ENCODE measurements at places on chromosomes 2 and 18.

- no peak for DNase-seq
Measured at GRCh38 chr2:59177748-59178147, 936.6 kb upstream of the FANCL start.

GRCh38 chr2:185278761-185279160 is 459.8 kb upstream of the FSIP2 start:
- DNase-seq, result no peak

DNA sequence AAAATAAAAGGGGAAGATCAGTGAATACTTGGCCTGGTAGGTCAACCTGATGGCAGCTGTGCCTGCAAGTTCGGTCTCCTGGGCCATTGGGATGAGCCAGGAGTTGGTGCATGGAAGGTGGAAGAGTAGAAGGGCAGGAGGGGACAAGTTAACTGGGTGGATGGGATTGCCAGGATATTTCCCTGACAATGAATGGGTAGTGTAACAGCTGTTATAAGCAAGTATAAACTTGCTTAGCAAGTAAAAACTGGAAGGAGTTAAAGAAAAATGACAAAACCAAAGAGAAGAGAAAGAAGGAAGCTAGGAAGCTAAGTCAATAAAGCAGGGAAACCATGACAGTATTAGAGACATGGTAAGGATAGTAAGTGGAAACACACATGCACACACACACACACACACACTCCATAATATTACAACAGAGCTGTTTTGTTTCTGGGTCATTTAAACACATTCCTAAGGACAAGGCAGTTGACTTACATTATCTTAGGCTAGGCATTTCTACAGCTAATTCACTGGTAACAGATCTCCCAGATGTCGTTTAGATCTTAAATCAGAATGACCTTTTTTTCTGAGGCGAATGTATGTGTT is 29.7 kb downstream of the MEP1B start:
- DNase-seq, result no peak

- no peak for DNase-seq
Measured at GRCh38 chr2:19156646-19157045, 201.8 kb downstream of the OSR1 start.

DNA sequence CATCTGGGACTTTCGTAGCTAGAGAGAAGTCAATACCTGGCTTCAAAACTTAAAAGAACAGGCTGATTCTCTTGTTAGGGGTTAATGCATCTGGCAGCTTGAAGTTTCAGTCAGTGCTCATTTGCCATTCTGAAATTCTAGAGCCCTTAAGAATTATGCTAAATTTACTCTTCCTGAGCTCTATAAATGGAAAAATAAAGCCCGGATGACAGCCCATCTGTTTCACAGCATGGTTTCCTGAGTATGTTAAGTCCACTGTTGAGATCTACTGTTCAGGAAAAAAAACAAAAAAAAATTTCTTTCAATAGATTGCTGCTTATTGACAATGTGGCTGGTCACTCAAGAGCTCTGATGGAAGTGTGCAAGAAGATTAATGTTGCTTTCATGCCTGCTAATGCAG is 101.3 kb upstream of the RPE start:
- DNase-seq, result no peak

DNA sequence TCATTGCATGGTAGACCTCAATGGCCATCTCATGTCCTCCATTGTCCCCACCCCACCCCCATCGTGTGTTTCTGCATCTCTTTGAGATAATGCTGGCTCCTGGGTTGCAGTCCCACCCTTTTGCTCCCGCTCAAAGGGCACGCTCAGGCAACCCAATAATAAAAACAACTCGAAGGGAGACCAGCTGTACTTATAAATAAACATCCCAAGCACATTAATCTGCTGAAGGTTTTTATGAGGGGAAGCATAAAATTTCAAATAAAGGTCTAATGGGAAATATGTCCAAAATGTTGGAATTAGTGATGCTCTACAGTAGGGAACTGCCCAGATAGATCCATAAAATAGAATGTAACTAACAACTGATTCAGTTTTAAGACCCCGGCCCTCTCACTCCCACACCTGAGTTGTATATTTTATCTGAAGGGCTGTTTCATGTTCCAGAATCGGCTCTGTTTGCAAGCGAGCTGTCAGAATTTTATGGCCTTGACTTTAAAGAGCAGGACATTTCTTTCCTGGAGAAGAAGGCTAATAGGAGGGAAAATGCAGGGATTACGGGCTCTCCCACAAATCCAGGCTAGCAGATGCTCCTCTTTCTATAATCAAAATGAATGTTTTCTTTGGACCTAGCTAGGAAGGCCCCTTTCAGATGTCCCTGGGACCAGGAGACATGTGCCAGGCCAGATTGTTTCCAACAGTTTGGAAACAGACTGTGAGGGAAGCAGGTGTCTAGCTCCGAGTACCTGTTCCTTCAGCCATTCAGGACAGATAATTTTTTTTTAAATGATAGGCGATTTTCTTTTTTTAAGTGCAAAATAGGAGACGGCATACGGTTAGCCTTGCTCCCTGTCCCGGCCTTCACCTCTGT is 103.7 kb downstream of the APOB start:
- DNase-seq, result no peak

DNA sequence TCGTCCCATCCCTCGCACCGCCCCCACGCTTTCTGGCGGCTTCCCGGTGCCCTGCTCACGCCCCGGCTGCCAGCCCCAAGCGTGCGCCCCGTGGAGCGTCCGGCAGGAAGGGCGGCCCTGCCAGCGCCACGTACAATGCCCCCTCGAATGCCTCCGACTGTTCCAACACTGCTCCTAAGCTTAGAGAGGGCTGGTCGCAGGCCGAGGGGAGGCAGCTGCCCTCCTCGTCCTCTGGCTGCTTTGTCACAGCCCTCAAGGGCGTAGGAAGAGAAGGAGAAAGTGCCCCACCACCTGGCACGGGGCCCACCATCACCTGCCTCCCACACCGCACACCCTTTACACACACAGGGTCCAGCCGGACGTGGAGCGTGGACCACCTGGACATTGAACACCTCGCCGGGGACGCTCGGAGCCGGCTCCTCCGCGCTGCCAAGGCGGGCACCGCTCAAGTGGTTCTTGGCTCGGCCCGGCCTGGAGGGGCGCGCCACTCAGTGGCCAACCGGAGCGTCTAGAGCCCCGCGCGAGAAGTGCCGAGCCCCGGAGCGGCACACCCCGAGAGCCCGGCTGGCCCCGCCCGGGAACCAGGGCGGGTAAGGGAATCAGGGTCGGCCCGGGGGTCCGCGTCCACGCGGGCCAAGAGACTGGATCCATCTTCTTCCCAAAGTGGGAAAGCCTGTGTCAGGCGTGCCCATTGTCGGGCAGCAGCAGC is 830 bp downstream of the DNER start:
- peak; percentile 70 for DNase-seq

DNA sequence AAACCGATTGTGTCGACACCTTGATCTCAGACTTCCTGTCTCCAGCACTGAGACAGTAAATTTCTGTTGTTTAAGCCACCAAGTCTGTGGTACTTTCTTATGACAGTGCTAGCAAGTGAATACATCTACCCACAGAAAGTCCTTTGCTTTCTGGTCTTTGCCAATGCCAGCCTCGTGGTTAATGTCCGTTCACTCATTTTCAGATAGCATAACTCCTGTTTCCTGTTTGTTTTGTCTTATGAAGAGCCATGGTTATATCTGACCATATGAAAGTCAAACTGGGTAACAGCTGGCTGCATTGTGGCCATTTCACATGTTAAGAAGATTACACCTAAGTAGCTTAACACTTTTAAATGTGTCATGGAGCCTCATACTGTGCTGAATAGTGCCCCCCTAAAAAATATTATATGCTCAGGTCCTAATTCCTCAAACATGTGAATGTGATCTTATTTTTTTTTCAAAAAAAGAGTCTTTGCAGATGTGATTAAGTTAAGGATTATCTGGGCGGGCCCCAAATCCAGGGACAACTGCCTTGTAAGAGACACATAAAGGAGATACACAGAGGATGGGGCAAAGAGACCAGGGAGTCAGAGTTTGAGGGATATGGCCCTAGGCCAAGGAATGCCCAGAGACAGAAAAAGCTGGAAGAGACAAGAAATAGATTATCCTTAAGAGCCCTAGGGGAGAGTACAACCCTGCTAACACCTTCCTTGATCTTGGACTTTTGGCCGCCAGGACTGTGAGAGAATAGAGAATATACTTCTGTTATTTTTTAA is 118.0 kb downstream of the KCNE4 start:
- DNase-seq, result no peak

DNA sequence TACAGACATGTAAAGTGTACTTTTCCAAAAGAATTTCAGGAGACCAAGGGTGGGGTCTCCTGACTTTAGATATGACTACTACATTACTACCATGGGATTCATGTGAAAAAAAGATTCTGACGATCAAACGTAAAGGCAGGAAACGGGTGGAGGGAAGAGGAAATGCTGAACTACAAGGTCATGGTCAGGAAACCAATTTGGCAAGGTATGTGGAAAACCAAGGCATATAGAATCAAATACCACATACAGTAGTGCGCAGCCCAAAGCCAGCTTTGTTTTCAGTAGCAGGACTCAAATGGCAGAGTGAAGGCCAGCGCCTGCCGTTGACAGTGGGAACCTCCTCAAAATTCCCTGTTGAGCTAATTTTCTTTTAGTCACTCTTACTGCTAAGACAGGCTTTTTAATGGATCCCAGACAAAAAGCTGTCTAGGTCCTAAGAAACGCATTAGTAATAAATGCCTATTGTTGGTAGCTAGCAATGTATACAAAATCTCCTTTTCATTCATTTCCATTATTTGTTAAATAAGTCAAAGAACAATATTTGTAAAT is 57.6 kb upstream of the SERTAD2 start:
- DNase-seq, result no peak

All from H54 (cell line).